ENCODE measurements at places on chromosomes 1 and 21. TPM values are rescaled to one million over a fixed set of nuclear protein-coding genes. Genes with fewer than 3 reads are reported as not detected.

GRCh38 chr1:19013826-19014548 is 57.5 kb upstream of the IFFO2 start:
- H3K4me3 ChIP-seq, result no peak overlapping the region
- DNase-seq, result no peak
- peaks cover 68% of the 10 kb centered on the region for H3K4me1 ChIP-seq

CFAP141 gene
- total RNA-seq, result not detected

DNA sequence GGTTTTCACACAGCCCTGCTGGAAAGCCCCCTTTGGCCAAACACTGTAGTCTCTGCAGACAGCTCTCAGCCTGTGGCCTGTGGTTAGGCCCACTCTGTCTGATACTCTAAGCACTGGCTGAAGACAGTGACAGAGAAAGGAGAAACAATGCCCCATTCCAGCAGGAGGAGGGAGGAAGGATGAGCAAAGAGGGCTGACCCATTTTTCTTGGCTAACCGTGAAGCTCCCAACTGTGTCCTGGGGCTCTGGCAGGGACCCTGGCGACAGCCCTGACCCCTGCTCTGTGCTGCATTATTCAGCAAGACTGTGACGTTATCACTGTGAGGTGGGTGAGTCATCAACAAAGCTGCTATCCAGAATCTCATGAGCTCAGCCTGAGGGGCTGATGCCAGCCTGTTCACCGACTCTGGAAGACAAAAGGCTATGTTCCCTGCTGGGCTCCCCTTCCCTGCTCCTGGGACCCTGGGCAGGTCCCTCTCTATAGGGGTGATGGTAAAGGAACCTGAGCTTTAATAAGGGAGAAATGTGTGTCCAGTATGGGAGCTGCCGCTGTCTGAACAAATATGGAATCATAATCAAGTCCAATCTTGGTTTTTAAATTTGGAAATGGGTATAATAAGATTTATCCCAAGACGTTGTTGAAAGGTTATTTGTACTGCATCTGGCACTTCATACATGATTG is 107.0 kb downstream of the RHOU start:
- no peaks in the 10 kb centered on the region for H3K36me3 ChIP-seq
- no peak overlapping the region for H3K27ac ChIP-seq
- H3K27me3 ChIP-seq, result no peaks in the 10 kb centered on the region

DNA sequence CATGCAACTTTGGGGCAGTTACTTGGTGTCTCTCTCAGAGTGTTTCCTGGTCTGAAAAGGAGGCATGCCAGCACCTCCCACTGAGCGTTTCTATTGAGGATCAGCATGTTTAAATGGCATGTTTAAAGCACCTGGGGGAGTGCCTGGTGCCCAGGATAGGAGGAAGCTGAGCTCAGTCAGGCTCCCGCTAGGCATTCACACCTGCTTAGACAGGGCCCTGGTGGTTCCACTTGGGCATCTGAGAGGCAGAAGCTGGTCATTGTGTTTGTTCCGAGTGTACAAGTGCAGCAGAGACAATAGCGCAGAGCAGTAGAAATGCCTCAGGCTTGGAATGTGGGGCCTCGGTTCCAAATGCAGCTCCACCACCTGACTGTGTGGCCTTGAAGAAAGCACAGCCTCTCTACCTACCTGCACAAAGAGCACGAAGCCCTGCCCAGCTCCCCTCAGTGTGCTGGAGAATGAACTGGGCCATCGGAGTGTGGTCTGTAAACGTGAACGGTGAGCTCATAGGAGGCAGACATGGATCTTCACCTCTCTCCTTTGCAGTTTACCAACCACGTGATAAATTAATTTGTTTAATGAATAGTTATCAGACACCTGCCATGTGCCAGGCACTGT is 20.3 kb upstream of the TMEM222 start:
- DNase-seq, result no peak
- H3K27ac ChIP-seq, result no peak overlapping the region
- H3K36me3 ChIP-seq, result peaks cover 15% of the 10 kb centered on the region
- H3K4me3 ChIP-seq, result no peak overlapping the region

C2CD4D gene
- not detected for total RNA-seq

GRCh38 chr21:21690068-21690665 is 692.0 kb downstream of the NCAM2 start:
- DNase-seq, result no peak
- H3K4me3 ChIP-seq, result no peak overlapping the region
- no peaks in the 10 kb centered on the region for H3K4me1 ChIP-seq
- H3K36me3 ChIP-seq, result no peaks in the 10 kb centered on the region
- no peak overlapping the region for H3K27ac ChIP-seq
- no peaks in the 10 kb centered on the region for H3K27me3 ChIP-seq

CCDC185 gene
- not detected for total RNA-seq

GRCh38 chr1:81551946-81552345 is 248.8 kb upstream of the ADGRL2 start:
- no peak overlapping the region for H3K27ac ChIP-seq
- H3K4me1 ChIP-seq, result no peaks in the 10 kb centered on the region
- DNase-seq, result no peak
- H3K36me3 ChIP-seq, result no peaks in the 10 kb centered on the region
- H3K27me3 ChIP-seq, result no peaks in the 10 kb centered on the region
- H3K4me3 ChIP-seq, result no peak overlapping the region

TMEM200B gene
- 5.3 TPM for total RNA-seq

DNA sequence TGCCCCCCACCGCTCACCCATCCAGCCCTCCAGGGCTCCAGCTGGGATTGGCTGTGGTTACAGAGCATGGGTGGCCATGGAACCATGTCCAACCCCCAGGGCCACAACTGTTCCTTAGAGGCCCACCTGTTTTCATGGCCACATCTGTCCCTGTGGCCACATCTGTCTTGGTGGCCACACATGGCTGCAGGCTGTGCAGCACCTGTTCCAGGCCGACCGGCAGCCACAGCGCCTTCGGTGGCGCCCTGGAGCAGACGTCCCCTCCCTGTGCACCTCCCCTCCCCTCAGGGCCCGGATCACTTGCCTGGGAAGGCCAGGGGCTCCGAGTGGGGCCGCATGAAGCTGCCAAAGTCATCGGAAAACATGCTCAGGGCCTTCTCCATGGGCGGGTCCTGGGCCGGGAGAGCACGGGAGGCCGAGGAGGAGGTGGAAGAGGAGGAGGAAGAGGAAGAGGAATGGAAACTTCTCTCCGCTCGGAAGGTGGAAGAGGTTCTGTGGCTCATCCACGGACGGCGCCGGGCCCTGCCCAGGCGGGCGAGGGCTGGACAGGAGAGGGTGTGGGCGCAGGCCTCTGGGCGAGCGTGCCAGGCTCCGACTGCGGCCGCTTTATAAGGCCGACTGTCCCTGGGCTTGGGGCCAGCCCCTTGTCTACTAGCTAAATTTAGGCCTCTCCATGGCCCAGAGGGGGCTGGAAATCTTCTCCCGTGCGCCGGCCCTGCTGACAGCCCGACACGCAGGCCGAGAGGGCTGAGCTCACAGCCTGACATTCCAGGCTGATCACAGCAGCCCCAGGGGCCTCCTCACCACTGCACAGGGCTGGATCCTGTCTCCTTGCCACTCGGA is at the start of gene HSPB7:
Gene HSPB7, minus strand, starts transcription at position 583 of the 843 bp plus-strand sequence. Its CDS starts 80 bp downstream, at position 503.
- DNase-seq, result no peak
- H3K4me1 ChIP-seq, result peaks cover 37% of the 10 kb centered on the region
- H3K27me3 ChIP-seq, result peaks cover 7% of the 10 kb centered on the region
- no peaks in the 10 kb centered on the region for H3K36me3 ChIP-seq
- peak within 1 kb of the TSS; percentile 67 for H3K27ac ChIP-seq
- H3K4me3 ChIP-seq, result peak within 1 kb of the TSS; percentile 31

DNA sequence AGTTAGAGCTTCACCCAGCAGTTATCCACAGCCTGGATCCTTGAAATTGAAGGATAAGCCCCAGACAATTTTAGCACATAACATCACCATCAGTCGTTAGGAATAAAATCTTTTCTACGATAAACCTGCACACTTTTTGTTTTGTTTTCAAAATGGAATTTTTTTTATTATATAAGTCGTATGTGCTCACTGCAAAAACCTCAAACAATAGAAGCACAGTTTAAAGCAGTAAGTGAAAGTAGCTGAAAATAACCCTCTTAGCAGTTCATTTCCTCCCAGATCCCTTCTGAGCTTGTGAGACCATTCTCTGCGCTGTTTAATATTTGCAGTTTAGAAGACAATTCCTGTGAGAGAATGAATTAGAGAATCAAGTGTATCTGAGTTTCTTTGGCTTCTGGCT is 38.3 kb downstream of the ELK4 start:
- H3K27me3 ChIP-seq, result no peaks in the 10 kb centered on the region
- no peak for DNase-seq
- no peak overlapping the region for H3K4me3 ChIP-seq
- peaks cover 6% of the 10 kb centered on the region for H3K4me1 ChIP-seq
- no peaks in the 10 kb centered on the region for H3K36me3 ChIP-seq
- H3K27ac ChIP-seq, result no peak overlapping the region

GRCh38 chr1:10530281-10530740 is 55.6 kb downstream of the PEX14 start:
- peaks cover 32% of the 10 kb centered on the region for H3K4me1 ChIP-seq
- no peak for DNase-seq
- no peak overlapping the region for H3K27ac ChIP-seq
- no peak overlapping the region for H3K4me3 ChIP-seq
- no peaks in the 10 kb centered on the region for H3K36me3 ChIP-seq
- H3K27me3 ChIP-seq, result no peaks in the 10 kb centered on the region

DNA sequence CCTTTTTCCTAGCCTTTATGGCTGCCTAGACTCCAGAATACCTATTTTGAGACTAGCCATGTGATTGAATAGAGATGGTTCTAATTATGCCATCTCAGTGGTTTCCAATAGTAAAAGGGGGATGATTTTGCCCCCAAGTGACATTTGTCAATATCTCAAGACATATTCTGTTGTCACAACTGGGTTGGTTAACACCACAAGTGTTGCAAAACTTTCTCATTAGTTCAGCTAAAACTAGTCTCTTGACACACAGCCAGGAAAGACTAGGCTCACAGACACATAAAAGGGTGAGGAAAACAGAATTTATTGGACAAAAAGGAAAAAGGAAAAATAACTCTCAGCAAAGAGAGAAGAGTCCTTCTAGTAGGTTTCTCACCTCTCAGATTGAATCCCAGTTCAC is 39.9 kb upstream of the GBP5 start:
- H3K27ac ChIP-seq, result no peak overlapping the region
- no peak for DNase-seq
- H3K36me3 ChIP-seq, result no peaks in the 10 kb centered on the region
- no peaks in the 10 kb centered on the region for H3K27me3 ChIP-seq
- no peaks in the 10 kb centered on the region for H3K4me1 ChIP-seq

DNA sequence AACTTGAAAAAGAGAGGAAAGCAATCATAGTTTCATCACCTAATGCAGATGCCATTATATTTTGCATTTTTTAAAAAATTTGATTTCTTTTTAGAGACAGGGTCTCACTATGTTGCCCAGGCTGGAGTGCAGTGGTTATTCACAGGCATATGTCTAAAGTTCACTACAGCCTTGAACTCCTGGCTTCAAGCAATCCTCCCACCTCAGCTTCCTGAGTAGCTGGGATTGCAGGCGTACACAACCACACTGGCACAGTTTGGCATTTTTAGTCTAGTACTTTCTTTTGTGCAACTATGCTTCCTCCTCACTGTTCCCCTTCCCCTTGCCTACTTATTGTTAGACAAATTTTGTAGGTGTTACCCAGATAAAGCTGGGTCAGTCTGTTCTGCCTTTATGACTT is 18.0 kb downstream of the RHOU start:
- H3K4me3 ChIP-seq, result no peak overlapping the region
- H3K4me1 ChIP-seq, result no peaks in the 10 kb centered on the region
- H3K27me3 ChIP-seq, result no peaks in the 10 kb centered on the region
- no peak overlapping the region for H3K27ac ChIP-seq
- DNase-seq, result no peak

GBP6 gene
- 441 TPM for total RNA-seq

DNA sequence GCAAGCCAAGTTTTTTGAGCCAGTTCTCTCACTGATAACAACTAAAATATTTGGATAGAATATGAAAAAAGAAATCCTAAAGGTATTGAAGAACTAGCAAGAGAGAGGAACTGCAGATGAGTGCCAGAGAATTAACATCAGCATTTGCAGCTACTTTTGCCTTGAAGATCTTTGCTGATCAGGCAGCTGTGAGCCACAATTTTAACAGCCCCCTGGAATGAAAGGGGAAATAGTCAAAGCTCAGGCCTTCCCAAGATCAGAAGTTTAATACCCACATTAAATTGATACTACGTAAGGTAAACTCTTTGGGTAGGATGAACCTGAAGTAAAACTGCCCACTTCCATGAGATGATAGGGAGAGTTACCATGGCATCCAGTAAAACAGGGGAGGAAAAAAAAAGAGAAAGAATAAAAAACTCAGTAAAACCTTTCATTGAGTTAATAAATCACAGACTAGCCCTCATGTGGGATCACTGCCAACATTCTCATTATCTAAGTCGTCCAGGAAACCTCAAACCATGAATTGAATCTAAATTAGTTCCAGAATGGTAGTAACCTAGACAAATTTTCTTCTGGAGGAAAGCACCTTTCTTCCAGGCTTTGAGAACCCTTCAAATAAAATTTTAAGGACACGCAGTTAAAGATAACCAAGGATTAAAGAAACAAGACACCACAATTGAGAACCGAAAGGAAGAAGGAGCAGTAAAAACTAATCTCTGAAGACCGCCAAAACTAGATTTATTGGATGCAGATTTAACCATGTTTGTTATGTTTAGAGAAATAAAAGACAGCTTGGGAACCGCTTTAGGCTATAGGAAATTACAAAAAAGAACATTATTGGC is 28.3 kb downstream of the SCP2 start:
- no peak for DNase-seq
- H3K4me1 ChIP-seq, result no peaks in the 10 kb centered on the region
- H3K36me3 ChIP-seq, result no peaks in the 10 kb centered on the region
- no peaks in the 10 kb centered on the region for H3K27me3 ChIP-seq

- H3K27me3 ChIP-seq, result no peaks in the 10 kb centered on the region
- no peak overlapping the region for H3K27ac ChIP-seq
- H3K4me3 ChIP-seq, result no peak overlapping the region
- DNase-seq, result no peak
- H3K36me3 ChIP-seq, result no peaks in the 10 kb centered on the region
These were observed 31.0 kb downstream of the NCAM2 start for GRCh38 chr21:21029164-21029563.

SPRR1A gene
- total RNA-seq, result 250 TPM

- peaks cover 70% of the 10 kb centered on the region for H3K27me3 ChIP-seq
- no peaks in the 10 kb centered on the region for H3K36me3 ChIP-seq
- H3K4me3 ChIP-seq, result no peak overlapping the region
- H3K27ac ChIP-seq, result no peak overlapping the region
- H3K4me1 ChIP-seq, result peaks cover 9% of the 10 kb centered on the region
- no peak for DNase-seq
These were observed 171.5 kb upstream of the IRF2BP2 start for GRCh38 chr1:234781241-234782065.

FCRLA gene
- 0.62 TPM for total RNA-seq

DNA sequence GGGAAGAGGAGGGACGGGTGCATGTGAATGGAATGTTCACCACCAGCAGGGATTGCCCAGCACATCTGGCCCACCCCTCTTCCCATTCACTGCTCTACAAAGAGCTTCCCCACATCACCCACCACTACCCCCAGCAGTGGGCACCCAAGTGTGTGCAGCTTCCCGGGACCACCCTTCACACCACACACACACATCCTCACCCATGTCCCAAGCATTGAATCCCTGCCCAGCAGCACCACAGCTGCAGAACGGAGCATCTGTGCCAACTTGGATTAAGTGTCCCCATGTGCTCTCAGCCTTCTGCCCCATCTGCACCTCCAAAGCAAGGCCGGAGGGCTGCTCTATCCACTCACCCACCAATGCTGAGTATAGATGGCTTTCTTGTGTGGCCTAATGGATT is 141.4 kb downstream of the PSMG1 start:
- no peak for DNase-seq
- H3K27me3 ChIP-seq, result no peaks in the 10 kb centered on the region
- H3K27ac ChIP-seq, result peak overlapping the region; percentile 68
